Panc1 (cell line): ENCODE measurements at places on chromosomes 1 and 21. TPM values are rescaled to one million over a fixed set of nuclear protein-coding genes. Genes with fewer than 3 reads are reported as not detected.

DNA sequence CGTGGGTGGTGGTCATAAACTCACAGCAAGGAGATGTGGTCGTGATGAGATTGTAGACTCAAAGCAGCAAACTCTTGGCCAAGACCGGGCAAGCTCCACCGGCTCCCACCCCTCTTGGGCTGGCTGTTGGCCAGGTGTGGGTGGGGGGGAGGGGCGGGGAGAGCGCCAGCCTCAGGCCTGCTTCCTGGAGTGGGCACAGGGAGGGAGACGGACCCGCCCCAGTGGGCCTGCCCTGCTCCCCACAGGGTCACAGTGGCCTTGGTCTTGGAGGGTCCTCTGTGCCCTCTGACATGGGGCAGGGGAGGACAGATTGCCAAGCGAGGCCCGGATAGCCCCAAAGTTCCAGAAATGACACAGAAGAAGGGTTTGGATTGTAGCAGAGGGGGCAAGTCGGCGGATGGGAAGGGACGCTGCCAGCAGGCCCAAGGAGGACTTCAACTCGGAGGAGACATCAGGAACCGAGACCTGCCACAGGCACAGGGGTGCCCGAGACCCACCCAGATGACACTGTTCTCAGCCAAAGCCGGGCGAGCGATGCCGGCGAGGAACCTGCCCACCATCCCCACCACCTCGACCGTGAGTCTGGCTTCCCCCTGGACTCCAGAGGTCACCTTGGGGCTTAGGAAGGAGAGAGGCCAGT is 85.4 kb upstream of the ACTRT2 start:
- H3K27ac ChIP-seq = no peak overlapping the region
- no peak for DNase-seq
- H3K36me3 ChIP-seq = no peaks in the 10 kb centered on the region
- H3K4me3 ChIP-seq = no peak overlapping the region
- H3K4me1 ChIP-seq = no peaks in the 10 kb centered on the region
- peaks cover 4% of the 10 kb centered on the region; the same call in 1 of the 2 replicates for H3K27me3 ChIP-seq

DNA sequence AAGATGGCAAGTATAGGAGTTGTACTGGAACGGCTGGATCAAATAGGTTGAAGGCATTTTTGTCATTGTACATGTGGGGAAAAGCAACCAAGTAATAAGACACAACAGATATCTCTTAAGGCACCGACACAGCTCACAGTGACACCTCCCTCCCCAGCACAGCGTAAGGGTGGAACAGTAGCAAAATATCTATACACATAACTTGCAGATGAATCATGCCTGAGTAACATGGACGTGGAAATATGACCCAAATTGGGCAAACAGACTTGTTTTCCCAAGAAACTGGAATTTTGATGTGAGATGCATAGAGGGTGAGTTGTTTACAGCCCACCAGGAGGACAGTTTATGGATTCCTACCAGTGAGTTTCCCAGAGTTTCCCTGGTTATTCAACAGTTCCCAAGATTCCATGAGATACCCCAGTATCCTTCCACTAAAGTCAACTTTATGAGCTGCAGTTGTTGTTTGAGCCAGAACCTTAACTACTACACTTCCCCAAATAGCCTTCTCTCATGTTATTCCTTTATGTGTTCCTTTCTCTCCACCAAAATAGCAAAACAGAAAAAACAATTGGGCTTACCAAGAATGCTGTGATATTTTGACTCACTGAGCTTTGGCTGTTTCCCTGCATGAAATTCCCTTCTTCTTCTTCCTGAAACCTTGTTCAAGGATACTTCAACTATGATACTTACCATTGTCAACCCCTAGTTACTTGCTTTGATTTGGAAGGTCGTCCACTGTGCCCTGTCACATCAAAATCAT is 7.1 kb upstream of the DR1 start:
- no peaks in the 10 kb centered on the region for H3K27me3 ChIP-seq
- H3K4me1 ChIP-seq = no peaks in the 10 kb centered on the region

OR2M5 gene
- total RNA-seq = not detected

KCNQ4 gene
- 2.6 TPM for total RNA-seq

- H3K27ac ChIP-seq = no peak overlapping the region
- no peaks in the 10 kb centered on the region for H3K27me3 ChIP-seq
- H3K4me1 ChIP-seq = no peaks in the 10 kb centered on the region
- H3K36me3 ChIP-seq = no peaks in the 10 kb centered on the region
- H3K4me3 ChIP-seq = no peak overlapping the region
These were observed 236.2 kb upstream of the RRP15 start for GRCh38 chr1:218048828-218049420.

- H3K36me3 ChIP-seq = no peaks in the 10 kb centered on the region
- H3K4me1 ChIP-seq = no peaks in the 10 kb centered on the region
- H3K27ac ChIP-seq = no peak overlapping the region
- no peak for DNase-seq
- no peak overlapping the region for H3K4me3 ChIP-seq
These were observed 158.8 kb downstream of the DAB1 start for GRCh38 chr1:57265104-57265503.

DNA sequence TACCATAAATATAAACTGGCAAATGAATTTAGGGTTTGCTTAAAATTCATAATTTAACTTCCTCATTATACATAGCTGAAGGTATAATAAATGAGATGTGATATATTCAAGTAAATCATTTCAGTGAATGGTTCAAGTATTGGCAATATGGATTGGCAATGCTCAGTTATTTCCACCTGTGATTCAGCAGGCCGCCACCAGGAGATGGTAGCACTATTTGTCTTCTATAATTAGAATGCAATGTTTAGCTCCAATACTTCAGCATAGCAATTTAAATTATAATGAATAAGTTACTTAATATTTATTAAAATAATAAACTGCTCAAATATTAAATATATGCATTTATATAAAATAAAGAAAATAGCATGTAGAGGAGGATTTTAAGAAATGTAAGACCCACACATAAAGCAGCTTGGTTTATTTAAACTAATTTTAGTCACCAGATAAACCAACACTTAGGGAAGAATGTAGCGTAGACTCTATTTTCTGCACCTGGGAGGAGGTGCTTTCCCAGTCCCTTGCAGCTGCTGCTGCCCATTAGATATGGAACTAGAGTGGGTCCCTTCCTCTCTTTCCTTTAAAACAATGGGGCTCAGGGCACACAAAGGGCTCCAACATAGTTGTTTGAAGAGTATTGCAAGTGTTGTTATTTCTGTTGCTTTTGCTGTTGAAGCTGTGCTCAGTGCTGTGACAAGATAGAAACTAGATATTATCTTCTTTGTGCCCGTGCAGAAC is 62.1 kb downstream of the PLPPR4 start:
- H3K4me3 ChIP-seq = no peak overlapping the region
- no peaks in the 10 kb centered on the region for H3K36me3 ChIP-seq

GRCh38 chr1:87644033-87644578 is 315.4 kb downstream of the LMO4 start:
- H3K27ac ChIP-seq = no peak overlapping the region
- H3K4me1 ChIP-seq = no peaks in the 10 kb centered on the region
- no peak overlapping the region for H3K4me3 ChIP-seq
- no peaks in the 10 kb centered on the region for H3K36me3 ChIP-seq
- H3K27me3 ChIP-seq = no peaks in the 10 kb centered on the region

CLDN17 gene
- not detected for total RNA-seq

- no peak overlapping the region for H3K27ac ChIP-seq
- no peak overlapping the region for H3K4me3 ChIP-seq
- H3K4me1 ChIP-seq = no peaks in the 10 kb centered on the region
- H3K27me3 ChIP-seq = peaks cover 16% of the 10 kb centered on the region
- DNase-seq = no peak
These were observed 20.9 kb upstream of the SSX2IP start for GRCh38 chr1:84711121-84711520.

GRCh38 chr1:33072707-33073106 is 8.2 kb upstream of the AZIN2 start:
- no peak overlapping the region for H3K4me3 ChIP-seq
- DNase-seq = no peak
- H3K27me3 ChIP-seq = no peaks in the 10 kb centered on the region
- no peak overlapping the region for H3K27ac ChIP-seq

- H3K4me1 ChIP-seq = peaks cover 11% of the 10 kb centered on the region
- H3K4me3 ChIP-seq = peak overlapping the region; percentile 48
- no peaks in the 10 kb centered on the region for H3K36me3 ChIP-seq
- DNase-seq = peak; percentile 15
- no peaks in the 10 kb centered on the region for H3K27me3 ChIP-seq
These were observed 62.1 kb downstream of the FAAP20 start for GRCh38 chr1:2132222-2133038.

CRNN gene
- not detected for total RNA-seq

CFAP126 gene
- not detected for total RNA-seq

- DNase-seq = no peak
- H3K27me3 ChIP-seq = no peaks in the 10 kb centered on the region; the same call in 1 of the 2 replicates
- no peak overlapping the region for H3K4me3 ChIP-seq
- no peaks in the 10 kb centered on the region for H3K36me3 ChIP-seq
- no peak overlapping the region for H3K27ac ChIP-seq
These were observed 98.9 kb downstream of the CSMD2 start for GRCh38 chr1:34066166-34066565.

ACTL8 gene
- total RNA-seq = not detected

SLC5A3 gene
- total RNA-seq = 29.4 TPM

DNA sequence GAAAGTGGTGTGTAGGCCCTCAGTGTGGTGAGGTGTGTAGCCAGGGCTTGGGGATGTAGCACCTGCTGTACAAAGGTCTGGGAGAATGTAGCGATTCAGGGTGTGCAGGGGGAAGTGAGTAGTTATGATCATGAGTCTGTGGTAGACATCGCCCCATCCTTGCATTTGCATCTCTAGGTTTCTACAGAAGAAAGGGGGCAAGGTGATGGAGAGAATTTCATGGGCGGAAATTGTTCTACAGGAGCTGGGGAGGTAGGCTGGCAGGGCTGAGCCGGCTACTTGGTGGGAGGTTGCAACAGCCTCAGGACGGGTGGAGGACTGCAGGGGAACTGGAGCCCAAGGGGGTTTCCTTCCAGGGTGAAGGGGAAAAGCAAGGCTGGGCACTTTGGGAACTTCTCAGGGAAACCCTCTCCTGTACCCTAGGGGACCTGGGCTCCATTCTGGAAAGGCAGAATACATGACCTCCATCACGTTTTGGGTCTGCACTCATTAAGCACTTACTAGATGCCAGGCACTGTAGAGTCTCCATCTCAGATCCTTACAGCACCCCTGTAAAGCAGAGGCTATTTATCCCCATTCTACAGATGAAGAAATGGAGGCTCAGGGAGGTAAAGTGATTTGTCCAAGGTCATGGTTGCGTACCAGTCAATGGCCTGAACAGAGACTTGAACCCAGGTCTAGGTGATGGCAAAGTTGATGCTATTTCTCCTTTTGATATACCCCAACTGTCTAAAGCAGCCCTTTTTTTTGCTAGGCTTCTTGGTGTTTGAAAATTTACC is 14.5 kb upstream of the TNFRSF1B start:
- DNase-seq = no peak
- no peaks in the 10 kb centered on the region for H3K36me3 ChIP-seq
- peaks cover 11% of the 10 kb centered on the region for H3K4me1 ChIP-seq
- no peak overlapping the region for H3K27ac ChIP-seq
- no peak overlapping the region for H3K4me3 ChIP-seq

USP16 gene
- 26.6 TPM for total RNA-seq

GRCh38 chr1:244322791-244323521 is 128.8 kb downstream of the ADSS2 start:
- no peaks in the 10 kb centered on the region for H3K36me3 ChIP-seq
- H3K4me3 ChIP-seq = no peak overlapping the region
- DNase-seq = peak; percentile 92
- H3K27ac ChIP-seq = peak overlapping the region; percentile 52
- H3K27me3 ChIP-seq = no peaks in the 10 kb centered on the region

- H3K4me1 ChIP-seq = no peaks in the 10 kb centered on the region
- H3K36me3 ChIP-seq = no peaks in the 10 kb centered on the region
- H3K4me3 ChIP-seq = no peak overlapping the region
- no peak overlapping the region for H3K27ac ChIP-seq
- DNase-seq = no peak
These were observed 19.3 kb upstream of the SMYD3 start for GRCh38 chr1:246526380-246526779.

DNA sequence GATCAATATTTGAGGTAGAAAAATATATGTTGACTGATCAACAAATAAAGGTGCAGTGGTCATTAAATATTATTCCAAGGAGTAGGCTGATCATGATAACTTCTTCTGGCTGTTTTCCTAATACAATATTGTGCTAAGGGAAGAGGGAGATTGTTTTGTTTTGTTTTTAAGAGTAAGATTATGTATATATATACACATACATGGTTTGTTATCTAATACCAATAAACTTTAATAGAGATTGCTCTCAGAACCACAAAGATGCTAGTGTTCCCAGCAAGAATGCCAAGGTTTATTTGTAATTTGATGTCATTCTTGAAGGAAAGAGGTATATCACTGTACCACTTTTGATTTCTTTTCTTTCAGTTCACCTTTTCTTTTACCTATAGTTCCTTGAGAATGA is 10.1 kb downstream of the CLCA2 start:
- H3K27me3 ChIP-seq = peaks cover 64% of the 10 kb centered on the region
- H3K4me1 ChIP-seq = no peaks in the 10 kb centered on the region
- no peak overlapping the region for H3K27ac ChIP-seq
- no peaks in the 10 kb centered on the region for H3K36me3 ChIP-seq

ETV3 gene
- total RNA-seq = 22.2 TPM

DNA sequence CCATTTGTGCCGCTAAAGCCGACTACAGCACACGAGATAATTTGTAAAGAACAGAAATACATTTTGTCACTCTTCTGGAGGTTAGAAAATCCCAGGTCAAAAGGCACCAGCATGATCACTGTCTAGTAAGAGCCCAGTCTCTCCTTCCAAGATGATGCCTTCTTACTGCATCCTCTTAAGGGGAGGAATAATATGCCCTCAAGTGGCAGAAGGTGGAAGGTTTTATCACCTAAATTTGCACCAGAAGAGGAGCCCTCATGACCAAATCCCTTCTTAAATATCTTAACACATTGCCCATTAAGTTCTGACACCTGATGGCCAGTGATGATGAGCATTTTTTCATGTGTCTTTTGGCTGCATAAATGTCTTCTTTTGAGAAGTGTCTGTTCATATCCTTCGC is 326.7 kb upstream of the RGS18 start:
- H3K27ac ChIP-seq = no peak overlapping the region
- no peaks in the 10 kb centered on the region for H3K27me3 ChIP-seq
- H3K4me3 ChIP-seq = no peak overlapping the region
- H3K36me3 ChIP-seq = no peaks in the 10 kb centered on the region
- no peak for DNase-seq

DNA sequence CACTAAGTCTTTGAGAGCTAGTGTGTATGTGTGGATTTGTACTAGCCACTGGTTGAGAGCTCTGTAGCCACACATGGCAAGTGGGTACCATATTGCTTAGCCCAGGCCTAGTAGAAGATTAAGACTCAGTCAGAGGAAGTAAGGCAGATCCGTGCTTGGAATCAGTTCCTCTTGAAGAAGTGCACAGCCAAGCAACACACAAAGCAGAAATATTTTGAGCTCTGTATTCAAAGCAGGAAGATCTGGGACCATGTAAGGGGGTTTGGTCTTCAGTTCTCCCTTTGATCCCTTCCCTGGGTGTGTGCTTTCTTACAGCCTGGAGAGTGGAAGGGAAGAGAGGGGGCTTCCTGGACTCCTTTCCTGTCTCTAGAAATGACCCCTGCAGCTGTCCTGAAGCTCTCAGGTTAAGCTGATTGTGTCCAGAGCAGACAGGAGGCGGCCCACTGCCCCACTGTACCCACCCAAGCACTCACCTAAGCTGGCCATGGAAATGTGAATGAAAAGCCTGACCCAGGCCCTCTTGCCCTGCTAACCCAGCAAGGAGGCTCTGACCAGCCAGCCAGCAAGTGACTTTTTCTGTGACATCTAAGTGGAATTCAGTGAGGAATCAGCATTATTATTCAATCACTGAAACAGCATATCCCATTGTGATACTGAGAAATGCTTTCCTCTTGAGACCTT is 3.6 kb downstream of the ETS2 start:
- peaks cover 39% of the 10 kb centered on the region for H3K4me1 ChIP-seq
- H3K36me3 ChIP-seq = peaks cover 26% of the 10 kb centered on the region
- H3K4me3 ChIP-seq = peak overlapping the region; percentile 76
- H3K27ac ChIP-seq = peak overlapping the region; percentile 93
- no peaks in the 10 kb centered on the region for H3K27me3 ChIP-seq

STRIP1 gene
- total RNA-seq = 26.1 TPM
